Spleen (tissue), 13 donors: ENCODE measurements at places on chromosomes 3 and 15. TPM values are rescaled to one million over a fixed set of nuclear protein-coding genes. Genes with fewer than 3 reads are reported as not detected.

- DNase-seq: no peak
Observed at GRCh38 chr3:24804095-24804494, 309.4 kb upstream of the THRB start.

GRCh38 chr3:129612534-129613366 is 6.3 kb upstream of the PLXND1 start:
- no peak for DNase-seq

DNA sequence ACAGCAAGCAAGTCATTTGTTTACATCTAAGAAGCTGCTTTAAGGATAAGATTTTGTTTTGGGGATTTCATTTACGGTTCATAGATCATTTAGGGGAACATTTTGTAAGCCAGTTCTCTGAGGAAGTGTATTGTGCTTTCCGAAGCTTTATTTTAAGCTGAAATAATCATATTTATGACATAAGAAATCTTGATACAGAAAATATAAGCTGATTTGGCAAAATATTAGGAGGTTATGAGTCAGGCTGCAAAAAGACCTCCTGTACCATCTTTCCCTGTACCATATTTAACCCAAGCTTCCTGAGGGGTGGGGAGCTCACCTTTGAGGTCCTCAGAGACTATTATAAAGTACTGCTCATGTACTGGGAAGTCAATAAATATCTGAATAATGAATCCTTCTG is 8.1 kb upstream of the EIF4E3 start:
- DNase-seq: no peak

Gene FMN1
- 19.6 TPM for total RNA-seq

Gene PAQR5
- not detected for total RNA-seq

Gene ITGA11
- 6.4 TPM for total RNA-seq
